ENCODE measurements at places on chromosomes 11 and 22.

GRCh38 chr11:118058311-118059245 is 18.3 kb upstream of the TMPRSS4 start:
- no peak for DNase-seq

DNA sequence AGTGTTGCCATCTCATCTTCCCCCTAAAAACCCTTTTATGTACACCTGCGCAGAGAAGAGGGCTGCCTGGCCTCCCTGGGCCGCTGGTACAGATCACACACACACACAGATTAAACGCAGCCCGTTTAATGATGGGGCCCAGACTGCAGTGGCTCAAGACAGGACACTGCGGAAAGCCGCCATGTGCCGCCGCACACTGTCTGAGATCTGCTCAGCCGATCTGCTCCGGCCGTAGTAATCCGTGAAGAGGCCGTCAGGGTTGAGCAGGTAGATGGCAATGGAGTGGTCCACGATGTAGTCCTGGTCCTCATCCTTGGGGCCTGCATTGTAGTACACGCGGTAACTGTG is 2.0 kb downstream of the SCO2 start:
- DNase-seq: no peak

DNA sequence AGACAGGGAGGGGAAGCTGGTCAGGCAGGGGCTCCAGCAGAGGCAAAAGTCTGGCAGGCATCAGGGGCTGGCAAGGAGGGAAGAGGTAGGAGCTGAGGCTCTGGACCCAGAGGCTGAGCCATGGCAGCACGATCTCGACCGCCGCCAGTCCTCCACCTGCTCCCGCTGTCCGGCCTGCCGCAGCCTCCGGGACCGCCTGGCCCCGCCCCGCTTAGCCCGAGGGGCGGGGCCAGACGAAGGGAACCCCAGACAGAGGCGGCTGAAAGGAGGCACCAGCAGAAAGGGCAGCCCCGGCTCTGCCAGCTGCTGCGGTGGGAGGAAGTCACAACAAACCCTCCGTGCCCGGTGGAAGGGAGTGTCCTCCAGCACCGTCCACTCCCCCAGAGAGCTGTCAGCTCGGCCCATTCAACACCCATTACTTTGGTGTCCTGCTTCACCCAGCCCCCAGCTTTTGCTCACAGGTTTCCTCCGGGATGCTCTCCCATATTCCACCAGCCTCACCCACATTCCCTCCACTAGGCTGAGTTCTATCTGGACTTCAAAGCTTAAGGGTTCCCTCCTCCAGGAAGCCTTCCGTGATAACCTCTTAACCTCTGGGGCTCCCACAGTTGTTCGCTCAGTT is at the start of gene MFNG:
MFNG (minus strand) TSS at position 161 of the 622 bp plus-strand sequence. CDS start 207 bp downstream, outside the sequence.
- DNase-seq: no peak

- no peak for DNase-seq
These were observed 96.6 kb upstream of the SEZ6L start for GRCh38 chr22:26072621-26073020.

GRCh38 chr11:126829716-126830115 is 170.9 kb downstream of the KIRREL3 start:
- DNase-seq: no peak

DNA sequence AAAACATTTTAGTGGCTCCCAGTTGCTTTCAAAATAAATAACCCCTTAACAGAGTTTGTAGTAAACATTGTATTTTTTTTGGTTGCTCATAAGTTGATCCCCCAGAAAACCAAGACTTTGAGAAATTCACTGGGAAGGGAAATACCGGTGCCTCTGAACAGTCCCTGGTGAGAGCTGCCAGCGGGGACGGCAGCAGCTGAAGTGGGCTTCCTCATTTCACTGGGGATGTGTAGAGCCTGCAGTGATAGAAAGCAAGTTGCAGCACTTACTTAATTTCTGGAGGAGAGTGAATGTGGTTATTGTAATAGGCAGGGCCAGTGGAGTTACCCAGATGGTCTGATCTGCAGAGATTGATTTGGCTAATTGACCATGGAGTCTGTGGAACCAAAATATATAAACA is 18.6 kb upstream of the MCHR1 start:
- DNase-seq: no peak

- DNase-seq: peak; percentile 94
These were observed 54.6 kb upstream of the SC5D start for GRCh38 chr11:121237686-121238658.

- DNase-seq: peak; percentile 59
These were observed 13.4 kb downstream of the MICAL2 start for GRCh38 chr11:12123799-12124198.

- peak; percentile 19 for DNase-seq
These were observed 22.5 kb downstream of the SUN2 start for GRCh38 chr22:38733329-38733723.

GRCh38 chr11:68966894-68967780 is 13.6 kb downstream of the MRGPRD start:
- no peak for DNase-seq

- no peak for DNase-seq
These were observed 12.1 kb downstream of the SCUBE1 start for GRCh38 chr22:43331069-43331451.

- DNase-seq: peak; percentile 25
These were observed 29.3 kb upstream of the CABP7 start for GRCh38 chr22:29690476-29690875.

GRCh38 chr22:26391623-26392022 is 37.4 kb upstream of the ASPHD2 start:
- DNase-seq: no peak

GRCh38 chr11:90364527-90364926 is 141.7 kb upstream of the CHORDC1 start:
- no peak for DNase-seq

All from fibroblast of skin of right biceps (primary cell).